ENCODE measurements at places on chromosomes 7 and 10. TPM values are rescaled to one million over a fixed set of nuclear protein-coding genes. Genes with fewer than 3 reads are reported as not detected.

Gene LIPK
- total RNA-seq, result not detected

Gene ADCK2
- total RNA-seq, result 16.6 TPM

Gene FBXO24
- total RNA-seq, result 5.6 TPM

Gene RRP12
- 61.9 TPM for total RNA-seq

Gene CALHM3
- not detected for total RNA-seq

Gene TMEM236
- 0.37 TPM for total RNA-seq

Gene HHEX
- total RNA-seq, result 0.53 TPM

Gene AP1S1
- total RNA-seq, result 59.8 TPM

Gene ENKUR
- 0.45 TPM for total RNA-seq

Gene NRG3
- total RNA-seq, result not detected

Gene TSPAN12
- not detected for total RNA-seq

All from activated T-helper 17 cell treated with anti-CD3 and anti-CD28 coated beads, Interleukin-2, amount 50 U/mL, for 72 hours (primary cell).